ENCODE measurements at places on chromosomes 1 and 21. TPM values are rescaled to one million over a fixed set of nuclear protein-coding genes. Genes with fewer than 3 reads are reported as not detected.

The SEC22B gene
- total RNA-seq: 16.8 TPM

The FCAMR gene
- total RNA-seq: not detected

The RSPO1 gene
- not detected for total RNA-seq

The MYOG gene
- total RNA-seq: not detected

The C1orf226 gene
- total RNA-seq: 0.85 TPM

All from ascending aorta (tissue), 2 donors.